ENCODE measurements at places on chromosomes 16 and 17. TPM values are rescaled to one million over a fixed set of nuclear protein-coding genes. Genes with fewer than 3 reads are reported as not detected.

The KRTAP16-1 gene
- total RNA-seq: not detected

The TEX14 gene
- not detected for total RNA-seq

The RBFOX1 gene
- total RNA-seq: not detected

The FOXJ1 gene
- not detected for total RNA-seq

The NTN3 gene
- 0.21 TPM for total RNA-seq

The KCNH6 gene
- total RNA-seq: not detected

The GLIS2 gene
- total RNA-seq: 3.6 TPM

The TMEM100 gene
- not detected for total RNA-seq

The VMO1 gene
- 1.00 TPM for total RNA-seq

The CDH16 gene
- 1.0 TPM for total RNA-seq

The CRHR1 gene
- not detected for total RNA-seq

The KRT12 gene
- not detected for total RNA-seq

The TP53TG3C gene
- not detected for total RNA-seq

The CCL14 gene
- total RNA-seq: not detected

The GGT6 gene
- 4.4 TPM for total RNA-seq

The CDK3 gene
- total RNA-seq: 1.8 TPM

The WWOX gene
- total RNA-seq: 21.7 TPM

The TOP2A gene
- total RNA-seq: 2.1 TPM

The CRYM gene
- 0.68 TPM for total RNA-seq

The SOST gene
- total RNA-seq: not detected

The KLHL10 gene
- total RNA-seq: not detected

The LDHD gene
- total RNA-seq: 0.68 TPM

The RGS11 gene
- total RNA-seq: 0.14 TPM

The FTSJ3 gene
- 111 TPM for total RNA-seq

The CDC42EP4 gene
- total RNA-seq: 108 TPM

The SOX15 gene
- 38.7 TPM for total RNA-seq

The ARHGDIG gene
- total RNA-seq: 0.34 TPM

The GRB7 gene
- 12.0 TPM for total RNA-seq

The FOXN1 gene
- total RNA-seq: under 0.01 TPM

The MEIOC gene
- total RNA-seq: not detected

The PTX4 gene
- total RNA-seq: not detected

The LMF1 gene
- 1.7 TPM for total RNA-seq

The CSH2 gene
- total RNA-seq: not detected

The GPR139 gene
- total RNA-seq: not detected

The CA5A gene
- total RNA-seq: not detected

The TBC1D3I gene
- total RNA-seq: 0.07 TPM

The C1QL1 gene
- under 0.01 TPM for total RNA-seq

The ZNF75A gene
- total RNA-seq: 36.6 TPM

The CYGB gene
- total RNA-seq: 10.0 TPM

The PRAC1 gene
- total RNA-seq: not detected

The TSEN54 gene
- total RNA-seq: 16.5 TPM

The ANKRD40CL gene
- total RNA-seq: not detected

The VASN gene
- 4.4 TPM for total RNA-seq

The SLC5A10 gene
- total RNA-seq: 0.07 TPM

The CASKIN1 gene
- total RNA-seq: 0.34 TPM

The CDH11 gene
- total RNA-seq: 7.9 TPM
